ENCODE measurements at places on chromosomes 1 and 21.

DNA sequence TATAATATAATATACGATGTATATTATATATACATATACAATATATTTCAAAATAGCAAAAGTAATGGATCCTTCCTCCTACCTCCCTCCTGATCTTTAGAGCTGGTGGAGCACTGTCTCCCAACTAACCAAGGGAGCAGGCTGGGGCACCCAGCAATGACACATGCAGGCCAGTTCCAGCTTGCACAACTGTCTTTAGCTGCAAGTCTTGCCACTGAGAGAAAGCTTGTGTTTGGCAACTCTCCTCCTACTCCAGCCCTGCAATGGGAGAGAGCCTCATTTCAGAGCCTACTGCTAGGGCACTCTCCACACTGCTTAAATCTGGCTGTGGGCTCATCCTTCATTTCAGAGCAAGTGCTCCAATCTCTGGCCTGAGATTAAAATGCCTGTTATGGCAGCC is 469.8 kb upstream of the OLFM3 start:
- DNase-seq, result no peak

DNA sequence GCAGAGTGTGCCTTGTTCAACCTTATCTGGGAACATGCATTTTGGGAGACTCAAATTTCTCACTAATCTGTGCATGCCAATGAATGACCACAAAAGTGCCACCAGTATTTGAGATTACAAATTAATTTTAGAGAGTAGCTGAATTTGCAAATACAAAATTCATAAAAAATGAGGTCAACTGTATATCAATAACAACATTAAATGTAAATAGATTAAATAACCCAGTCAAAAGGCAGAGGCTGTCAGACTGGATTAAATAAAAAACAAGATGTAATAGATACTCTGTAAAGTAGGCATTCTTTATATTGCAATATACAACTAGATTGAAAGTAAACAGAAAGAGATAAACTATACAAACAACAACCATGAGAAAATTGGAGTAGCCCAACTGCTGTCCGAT is 5.5 kb upstream of the KRTAP10-3 start:
- no peak for DNase-seq

DNA sequence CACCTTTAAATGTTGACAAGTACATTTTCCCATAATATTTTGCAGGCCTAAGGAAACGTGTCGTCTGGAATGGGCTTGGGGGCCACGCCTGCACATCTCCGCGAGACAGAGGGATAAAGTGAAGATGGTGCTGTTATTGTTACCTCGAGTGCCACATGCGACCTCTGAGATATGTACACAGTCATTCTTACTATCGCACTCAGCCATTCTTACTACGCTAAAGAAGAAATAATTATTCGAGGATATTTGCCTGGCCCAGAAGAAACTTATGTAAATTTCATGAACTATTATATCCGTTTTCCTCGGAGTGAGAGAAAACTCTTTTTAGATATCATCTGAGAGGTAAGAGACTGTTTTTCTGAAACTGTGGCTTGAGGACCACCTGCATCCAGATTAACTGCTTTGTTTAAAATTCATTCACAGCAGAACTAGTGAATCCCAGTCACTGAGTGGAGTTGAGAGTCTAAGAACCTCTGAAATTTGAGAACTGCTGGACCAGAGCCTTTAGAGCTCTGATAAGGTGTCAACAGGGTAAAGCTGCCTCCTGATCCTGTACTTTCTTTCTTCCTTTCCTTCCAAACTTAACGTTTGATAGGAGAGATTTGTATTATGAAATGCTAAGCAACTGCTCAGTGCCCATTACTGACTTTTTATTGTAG is 811 bp downstream of the EXO1 start:
- DNase-seq, result no peak

GRCh38 chr1:23174426-23175110 is 5.9 kb upstream of the LUZP1 start:
- DNase-seq, result no peak

GRCh38 chr1:9369964-9370788 is 77.5 kb downstream of the SPSB1 start:
- no peak for DNase-seq

GRCh38 chr1:90296327-90296726 is 301.4 kb downstream of the ZNF326 start:
- DNase-seq, result no peak

DNA sequence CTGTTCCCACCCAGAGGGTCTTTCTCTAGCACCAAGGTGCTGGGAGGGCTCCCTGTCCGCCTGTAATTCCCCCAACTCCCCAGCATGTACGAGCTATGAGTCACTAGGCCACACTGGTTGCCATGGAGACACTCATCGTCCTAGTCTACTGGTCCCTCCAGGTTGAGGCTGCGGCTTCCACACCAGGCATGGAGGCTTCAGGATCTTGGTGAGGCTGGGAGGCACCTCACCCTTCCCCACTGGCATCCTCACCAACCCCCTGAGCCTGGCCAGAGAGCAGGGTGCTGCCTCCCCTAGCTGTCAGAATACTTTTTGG is 75.6 kb upstream of the KAZN start:
- DNase-seq, result no peak

GRCh38 chr1:187933562-187934419 is 1105.0 kb downstream of the PLA2G4A start:
- no peak for DNase-seq

DNA sequence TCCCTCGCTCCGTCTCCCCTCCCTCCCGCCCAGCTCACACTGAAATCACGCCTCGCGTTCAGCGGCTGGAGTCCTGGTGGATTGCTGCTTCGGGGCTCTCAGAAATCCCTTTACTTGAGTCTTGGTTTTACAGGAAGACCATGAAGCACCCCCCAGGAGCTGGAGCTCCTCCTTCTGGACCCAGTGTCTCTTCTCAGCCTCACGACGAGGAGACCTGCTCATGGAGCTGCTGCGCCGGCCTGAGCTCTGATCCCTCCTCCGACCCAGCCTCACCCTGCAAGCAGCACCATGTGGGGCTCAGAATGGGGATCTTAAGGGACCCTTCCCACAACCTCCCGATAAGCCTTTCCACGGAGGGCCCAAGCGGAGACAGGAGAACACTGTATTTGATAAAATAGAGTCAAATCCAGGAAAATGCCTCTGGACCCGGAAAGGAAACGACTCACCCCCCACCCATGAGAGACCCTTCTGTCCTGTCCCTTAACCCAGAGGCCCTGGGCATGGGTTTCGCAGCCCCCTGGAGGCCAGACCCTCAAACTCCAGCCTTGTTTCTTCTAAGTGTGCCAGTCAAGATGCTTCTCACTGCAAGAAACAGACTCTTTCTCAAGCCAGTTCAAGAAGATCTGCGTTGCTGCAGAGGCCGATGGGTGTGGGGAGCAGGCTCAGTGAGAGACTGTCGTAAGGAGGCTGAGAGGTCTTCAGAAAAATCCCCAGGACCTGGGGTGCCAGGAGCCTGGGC is 26.1 kb downstream of the PDE9A start:
- DNase-seq, result no peak

GRCh38 chr1:91715416-91716000 is 170.4 kb downstream of the TGFBR3 start:
- no peak for DNase-seq

GRCh38 chr1:27149084-27149761 is 5.7 kb downstream of the SLC9A1 start:
- no peak for DNase-seq

GRCh38 chr1:219323426-219323825 is 149.7 kb downstream of the LYPLAL1 start:
- no peak for DNase-seq

DNA sequence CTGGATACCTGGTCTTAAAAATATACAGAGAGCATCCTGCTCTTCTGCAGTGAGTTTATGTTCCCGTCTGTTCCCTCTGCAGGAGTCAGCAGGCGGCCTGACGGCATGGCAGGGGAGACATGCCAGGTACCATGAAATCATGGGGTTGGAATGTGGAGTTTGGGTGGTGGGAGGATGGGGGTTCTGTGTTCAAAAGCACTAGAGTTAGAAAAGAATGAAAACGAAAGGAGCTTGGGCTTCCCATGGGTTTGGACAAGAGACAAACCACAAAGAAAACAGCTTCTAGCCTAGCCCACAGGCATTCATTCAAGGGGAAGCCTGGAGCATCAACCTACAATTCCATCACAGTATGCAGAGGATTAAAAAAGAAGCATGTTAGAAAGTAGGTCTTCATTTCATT is 59.9 kb downstream of the WARS2 start:
- no peak for DNase-seq

GRCh38 chr1:215710036-215710898 is 143.2 kb downstream of the KCTD3 start:
- DNase-seq, result no peak

DNA sequence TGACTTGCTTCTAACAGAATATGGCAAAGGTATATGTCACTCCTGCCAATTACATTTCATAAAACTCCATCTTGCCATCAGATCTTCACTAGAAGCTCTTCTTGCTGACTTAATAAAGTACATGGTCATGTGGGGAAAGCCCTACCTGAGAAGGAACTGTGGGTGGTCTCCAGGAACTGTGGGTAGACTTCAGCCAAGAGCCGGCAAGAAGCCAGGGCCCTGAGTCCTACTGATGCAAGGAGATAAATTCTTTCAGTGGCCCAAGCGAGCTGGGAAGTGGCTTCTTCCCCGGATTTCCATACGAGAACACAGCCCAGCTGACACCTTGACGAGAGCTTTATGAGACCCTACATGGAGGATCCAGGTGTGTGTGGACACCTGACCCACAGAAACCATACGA is 228.7 kb downstream of the SMYD3 start:
- no peak for DNase-seq

DNA sequence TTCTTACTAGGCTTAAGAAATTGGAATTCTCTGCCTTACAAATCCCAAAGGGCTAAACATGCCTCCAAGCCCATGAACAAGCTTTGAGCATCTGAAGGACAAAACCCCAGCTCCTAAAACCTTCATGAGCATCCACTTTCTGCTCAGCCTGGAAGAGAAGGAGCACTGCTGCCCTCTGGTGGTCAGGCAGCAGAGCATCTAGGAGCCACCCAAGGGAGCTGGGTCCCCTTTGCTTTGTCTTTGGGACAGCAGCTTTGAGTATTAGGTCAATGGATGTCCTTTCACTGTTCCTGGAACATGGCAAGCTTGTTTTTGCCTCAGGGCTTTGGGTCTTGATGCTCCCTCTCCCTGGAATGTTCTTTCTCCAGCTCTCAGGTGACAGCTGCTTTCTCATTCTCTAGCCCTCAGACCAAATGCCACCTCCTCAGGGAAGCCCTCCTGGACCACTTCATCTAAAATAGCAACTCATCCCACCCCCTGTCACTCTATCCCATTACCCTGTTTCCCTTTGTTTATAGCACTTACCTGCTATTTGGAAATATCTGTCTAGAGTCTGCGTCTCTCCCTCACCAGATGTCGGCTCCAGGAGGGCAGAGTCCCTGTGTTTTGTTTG is 25.7 kb downstream of the RAB7B start:
- peak; percentile 43 for DNase-seq

DNA sequence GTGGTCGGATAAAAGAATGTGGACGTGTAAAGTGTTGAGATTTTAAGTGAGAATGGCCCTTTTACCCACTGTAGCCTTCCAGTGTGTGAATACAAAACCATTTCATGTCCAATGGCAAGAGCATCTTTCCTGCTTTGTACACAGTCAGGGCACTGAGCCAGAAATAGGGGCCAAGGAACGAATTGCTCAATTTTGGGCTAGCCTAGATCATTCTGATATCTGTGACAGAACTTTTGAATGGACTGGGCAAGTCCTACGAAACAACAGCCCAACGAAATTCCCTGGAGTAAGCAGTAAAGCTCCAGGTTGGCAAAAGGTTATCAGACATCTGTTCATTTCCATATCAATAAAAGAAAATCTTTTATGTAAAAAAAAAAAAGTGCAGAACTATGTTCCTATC is 5.5 kb downstream of the KIF26B start:
- no peak for DNase-seq

DNA sequence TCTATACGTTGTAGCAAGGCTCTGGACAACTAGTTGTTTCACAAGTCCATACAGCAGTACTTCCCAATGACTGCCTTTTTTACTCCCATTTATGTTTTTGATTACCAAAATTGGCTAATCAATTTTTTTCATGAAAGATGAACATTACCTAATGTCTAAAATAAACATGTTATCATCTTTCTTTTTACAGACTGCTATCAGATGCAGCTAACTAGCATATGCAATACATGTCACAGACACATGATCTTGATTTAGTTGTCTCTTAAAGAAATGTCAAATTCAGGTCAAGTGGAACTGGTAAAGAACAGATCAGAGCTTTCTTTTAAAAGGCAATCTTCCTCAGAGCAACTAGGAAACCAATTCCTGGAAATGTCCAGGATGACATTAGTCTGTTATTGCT is 630 bp upstream of the DBT start:
- no peak for DNase-seq

DNA sequence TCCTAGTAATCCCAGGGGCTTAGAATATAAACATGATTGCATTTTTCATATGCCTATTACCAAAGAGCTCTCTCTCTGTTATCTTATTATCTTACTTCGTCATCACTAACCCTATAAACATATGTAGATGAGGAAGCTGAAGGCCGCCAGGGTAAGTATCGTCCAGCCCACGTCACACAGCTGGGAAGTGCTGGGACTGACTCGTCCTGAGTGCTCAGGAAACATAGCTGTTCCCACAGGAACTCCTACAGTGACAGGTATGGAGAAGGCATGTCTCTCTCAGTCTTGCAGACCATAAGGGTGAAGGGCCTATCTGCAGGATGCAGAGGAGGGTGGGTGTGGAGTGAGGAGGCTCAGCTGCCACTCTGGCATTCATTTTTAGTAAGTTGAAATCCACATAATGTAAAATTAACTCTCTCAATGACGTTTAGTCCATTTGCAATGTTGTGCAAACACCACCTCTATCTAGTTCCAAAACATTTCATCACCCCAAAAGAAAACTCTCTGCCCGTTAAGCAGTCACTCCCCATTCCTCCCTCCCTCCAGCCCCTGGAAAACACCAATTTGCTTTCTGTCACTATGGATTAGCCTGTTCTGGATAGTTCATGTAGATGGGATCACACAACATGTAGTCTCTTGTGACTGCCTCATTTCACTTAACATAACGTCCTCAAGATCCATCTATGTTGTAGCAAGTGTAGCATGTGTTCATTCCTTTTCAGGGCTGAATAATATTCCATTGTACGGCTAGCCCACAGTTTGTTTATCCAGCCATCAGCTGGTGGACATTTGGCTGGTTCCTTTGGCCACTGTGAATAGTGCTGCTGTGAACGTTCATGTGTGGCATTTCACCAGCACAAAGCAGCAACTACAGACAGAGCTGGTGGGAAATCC is 68.3 kb downstream of the TCP10L start:
- no peak for DNase-seq

DNA sequence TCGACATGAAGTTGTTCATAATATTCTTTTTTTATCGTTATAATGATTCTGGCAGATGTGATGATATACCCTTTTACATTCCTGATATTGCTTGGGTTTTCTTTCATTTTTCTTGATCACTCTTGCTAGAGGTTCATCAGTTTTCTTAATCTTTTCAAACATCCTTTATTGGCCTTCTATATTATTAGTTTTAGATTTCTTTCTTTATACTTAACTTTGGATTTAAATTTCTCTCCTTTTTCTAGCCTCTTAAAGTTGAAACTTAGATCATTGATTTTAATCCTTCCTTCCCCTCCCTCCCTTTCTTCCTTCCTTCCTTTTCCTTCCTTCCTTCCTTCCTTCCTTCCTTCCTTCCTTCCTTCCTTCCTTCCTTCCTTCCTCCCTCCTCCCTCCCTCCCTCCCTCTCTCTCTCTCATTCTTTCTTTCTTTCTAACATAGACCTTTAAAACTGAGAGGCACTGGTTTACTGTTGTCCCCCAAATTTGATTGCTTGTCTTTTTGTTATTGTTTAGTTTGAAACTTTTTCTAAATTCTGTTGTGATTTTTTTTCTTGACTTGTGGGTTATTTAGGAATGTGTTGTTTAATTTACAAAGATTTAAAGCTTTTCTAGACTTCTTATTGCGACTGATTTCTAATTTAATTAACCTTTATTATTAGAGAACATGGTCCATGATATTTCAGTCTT is 31.6 kb downstream of the HOOK1 start:
- no peak for DNase-seq

All from stimulated activated CD4-positive, alpha-beta T cell treated with anti-CD3 and anti-CD28 coated beads, TNF-alpha, amount 100 ng/mL, for 4 hours (primary cell).